NCI-H345 (cell line): ENCODE measurements at places on chromosomes 1 and 21.

DNA sequence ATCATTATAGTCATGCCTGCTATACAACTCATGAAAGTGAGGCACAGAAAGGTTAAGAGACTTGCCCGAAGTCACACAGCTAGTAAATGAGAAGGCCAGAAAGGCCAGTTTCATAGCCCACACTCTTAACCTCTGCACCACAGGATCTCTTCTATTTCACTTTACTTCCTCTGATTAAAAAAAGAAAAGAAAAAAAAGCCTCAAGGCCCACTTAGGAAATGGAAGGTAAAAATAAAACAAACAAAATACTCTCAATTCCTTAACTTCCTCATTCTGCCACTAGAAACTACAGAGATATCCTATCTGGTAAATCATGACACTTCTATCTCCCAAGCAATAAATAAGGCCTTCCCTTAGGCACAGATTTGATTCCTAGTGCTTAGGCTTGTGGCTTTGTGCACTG lies 7.6 kb upstream of the ENAH start:
- no peak for DNase-seq

GRCh38 chr21:28749536-28749935 lies 243.1 kb downstream of the LTN1 start:
- DNase-seq, result no peak

DNA sequence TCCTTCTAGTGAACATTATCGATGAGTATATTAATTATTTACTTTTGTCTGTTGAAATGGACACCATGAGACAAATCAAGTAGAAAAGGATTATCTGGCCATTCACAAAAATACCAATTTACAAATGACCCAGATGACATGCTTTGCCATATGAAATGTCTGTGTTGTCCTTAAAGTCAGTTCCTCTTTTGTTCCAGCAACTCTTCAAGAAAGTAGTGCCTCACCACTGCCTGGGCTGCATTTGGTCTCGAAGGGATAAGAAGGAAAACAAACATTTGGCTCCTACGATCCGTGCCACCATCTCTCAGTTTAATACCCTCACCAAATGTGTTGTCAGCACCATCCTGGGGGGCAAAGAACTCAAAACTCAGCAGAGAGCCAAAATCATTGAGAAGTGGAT lies 79.6 kb downstream of the RGL1 start:
- DNase-seq, result no peak

DNA sequence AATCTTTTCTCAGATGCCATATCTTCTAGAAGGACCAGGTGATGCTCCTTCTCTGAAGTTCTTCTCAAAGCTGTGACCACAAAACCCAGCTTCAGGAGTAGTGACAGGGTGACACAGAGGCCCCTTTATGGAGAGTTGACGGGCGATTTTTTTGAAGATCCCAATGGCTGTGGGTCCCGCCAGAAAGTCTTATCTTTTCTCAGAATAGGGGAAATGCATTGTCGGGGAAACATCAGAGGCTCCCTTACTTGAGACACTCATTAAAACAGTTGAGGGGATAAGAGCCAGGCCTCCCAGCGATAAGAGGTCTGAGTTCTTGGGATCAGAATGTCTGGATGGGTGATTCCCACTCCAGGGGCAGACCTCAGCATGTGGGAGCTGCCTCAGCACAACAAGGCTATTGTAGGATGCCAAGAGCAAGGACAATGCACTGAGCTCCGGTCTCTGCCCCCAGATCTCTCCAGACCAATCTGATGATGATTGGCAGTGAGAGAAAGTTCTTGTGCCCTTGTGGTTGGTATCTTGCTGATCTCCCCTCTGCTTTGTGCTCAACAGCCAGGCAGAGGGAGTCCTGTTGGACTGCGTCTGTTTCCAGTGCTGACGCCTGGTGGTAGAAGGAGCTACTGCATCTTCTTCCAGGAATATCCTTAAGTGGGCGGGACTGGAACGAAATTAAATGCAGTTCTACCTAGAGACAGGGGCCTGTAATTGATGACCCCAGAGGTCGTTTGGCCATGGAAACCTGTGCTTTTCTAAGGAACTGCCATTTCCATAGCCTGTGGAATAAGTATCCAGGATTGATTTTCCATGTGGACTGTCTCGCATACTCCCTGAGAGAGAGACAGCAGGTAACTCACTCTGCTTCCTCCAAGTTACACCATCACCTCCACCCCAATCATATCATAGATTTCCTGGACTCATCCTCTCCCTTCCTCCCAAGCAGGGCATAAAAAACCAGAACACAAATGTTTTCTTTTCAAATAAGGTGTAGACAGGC lies 6.8 kb upstream of the ACKR1 start:
- DNase-seq, result peak; percentile 63

DNA sequence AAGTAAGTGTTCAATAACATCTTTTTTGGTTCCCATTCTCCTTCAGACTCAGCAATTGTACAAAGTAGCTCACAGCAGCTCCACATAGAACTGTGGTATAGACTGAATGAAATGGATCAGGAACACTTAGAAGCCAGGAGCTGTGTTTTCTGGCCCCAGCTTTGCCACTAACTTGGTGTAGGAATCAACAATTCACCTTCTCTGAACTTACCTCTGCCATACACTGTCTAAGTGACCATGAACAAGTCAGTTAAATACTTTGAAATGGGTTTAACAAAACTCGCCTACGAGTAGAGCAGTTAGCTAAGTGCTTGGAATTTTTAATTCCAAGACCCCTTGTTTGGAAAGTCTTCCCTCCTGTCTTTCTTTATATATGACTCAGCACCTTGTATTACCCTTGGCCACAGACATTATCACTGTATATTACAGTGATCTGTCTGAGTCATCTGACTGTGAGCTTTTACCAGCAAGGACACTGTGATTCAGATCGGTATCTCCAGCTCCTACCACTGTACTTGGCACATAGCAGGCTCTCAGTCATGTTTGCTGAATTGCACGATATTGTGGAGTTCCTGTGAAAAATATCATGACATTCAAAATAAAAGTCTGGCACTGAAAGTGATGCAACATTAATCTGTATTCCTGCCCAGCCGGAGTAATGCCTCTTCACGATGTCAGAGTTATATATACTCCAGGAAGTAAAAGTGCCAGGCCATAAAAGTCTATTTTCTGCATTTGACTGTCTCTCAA lies 101.7 kb upstream of the BEND5 start:
- DNase-seq, result no peak

- no peak for DNase-seq
Observed at GRCh38 chr1:216818284-216818683, 95.1 kb upstream of the ESRRG start.
